Stomach (tissue), 19 donors: ENCODE measurements at places on chromosomes 12 and 14. TPM values are rescaled to one million over a fixed set of nuclear protein-coding genes. Genes with fewer than 3 reads are reported as not detected.

GRCh38 chr14:75342762-75343599 lies 64.4 kb downstream of the FOS start:
- no peak for DNase-seq

C12orf50 gene
- polyA plus RNA-seq, result not detected

GRCh38 chr12:87439990-87440827 lies 589.0 kb downstream of the C12orf50 start:
- peak; percentile 46 for DNase-seq

- peak; percentile 17 for DNase-seq
These were observed 27.4 kb upstream of the BTBD6 start for GRCh38 chr14:105220699-105221597.

DNA sequence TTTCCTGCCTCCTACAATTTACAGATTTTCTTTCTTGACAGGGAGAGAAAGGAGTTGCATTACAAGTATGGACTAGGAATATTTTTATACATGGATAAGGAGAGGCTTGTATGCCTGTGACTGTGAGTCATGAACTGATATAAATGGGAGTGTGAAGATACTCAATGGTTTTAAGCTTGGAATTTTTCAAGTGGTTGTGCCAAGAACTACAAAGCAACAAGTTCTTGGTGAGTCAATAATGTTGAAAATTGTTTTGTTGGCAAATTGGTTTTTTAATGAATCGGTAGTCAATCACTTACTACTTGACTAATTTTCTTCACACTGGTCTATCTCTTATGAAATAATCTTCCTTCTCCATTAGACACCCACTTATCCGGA lies 58.9 kb upstream of the HMGA2 start:
- DNase-seq, result no peak

DNA sequence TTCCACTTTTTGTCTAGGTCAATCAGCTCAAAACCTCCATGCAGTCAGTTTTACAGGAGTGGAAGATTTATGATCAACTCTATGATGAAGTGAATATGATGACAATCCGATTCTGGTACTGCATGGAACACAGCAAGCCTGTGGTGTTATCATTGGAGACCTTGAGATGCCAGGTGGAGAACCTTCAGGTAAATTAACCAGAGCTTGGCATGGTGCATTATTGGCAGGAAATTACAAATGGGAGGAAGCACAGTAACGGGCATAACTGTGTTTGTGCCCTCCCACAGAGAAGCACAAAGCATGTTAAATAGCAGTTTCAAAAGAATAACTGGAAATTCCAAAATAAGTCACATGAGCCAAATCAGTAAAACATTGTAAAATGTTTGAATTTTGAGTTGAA lies 135.6 kb downstream of the ESR2 start:
- no peak for DNase-seq

GUCY2C gene
- polyA plus RNA-seq, result 0.05 TPM

DNA sequence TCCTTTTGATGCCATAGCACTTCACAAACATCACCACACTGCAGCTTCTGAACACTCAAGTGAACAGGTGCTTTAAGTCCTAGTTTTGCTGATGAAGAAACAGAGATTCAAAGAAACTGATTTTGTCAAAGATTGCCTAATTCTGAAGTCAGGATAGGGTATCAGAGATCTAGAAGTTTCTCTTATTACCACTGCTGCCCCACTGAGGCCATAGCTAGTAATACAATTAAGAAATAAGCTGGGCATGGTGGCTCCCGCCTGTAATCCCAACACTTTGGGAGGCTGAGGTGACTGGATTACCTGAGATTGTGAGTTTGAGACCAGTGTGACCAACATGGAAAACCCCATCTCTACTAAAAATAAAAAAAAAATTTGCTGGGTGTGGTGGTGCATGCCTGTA lies 458.3 kb upstream of the SEL1L start:
- DNase-seq, result no peak

DNA sequence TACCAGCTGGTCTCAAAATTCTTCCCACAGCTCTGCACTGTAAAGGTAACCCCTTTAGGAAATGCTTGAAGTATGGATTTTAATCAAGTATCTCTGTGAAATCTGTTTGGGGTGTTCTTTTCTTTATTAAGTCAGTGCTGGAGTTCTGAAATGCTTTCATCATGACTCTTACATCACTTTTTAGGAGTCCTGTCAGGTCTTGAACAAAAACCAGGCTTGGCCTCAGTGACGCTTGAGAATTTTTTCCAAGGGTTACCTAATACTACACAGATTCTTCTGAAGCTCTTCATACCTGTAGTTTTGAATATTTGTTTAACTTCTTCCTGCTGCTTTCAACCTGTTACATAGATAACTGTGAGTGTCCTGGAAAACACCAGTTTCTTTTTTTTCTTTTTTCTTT lies 47.0 kb upstream of the KCNH3 start:
- no peak for DNase-seq

DNA sequence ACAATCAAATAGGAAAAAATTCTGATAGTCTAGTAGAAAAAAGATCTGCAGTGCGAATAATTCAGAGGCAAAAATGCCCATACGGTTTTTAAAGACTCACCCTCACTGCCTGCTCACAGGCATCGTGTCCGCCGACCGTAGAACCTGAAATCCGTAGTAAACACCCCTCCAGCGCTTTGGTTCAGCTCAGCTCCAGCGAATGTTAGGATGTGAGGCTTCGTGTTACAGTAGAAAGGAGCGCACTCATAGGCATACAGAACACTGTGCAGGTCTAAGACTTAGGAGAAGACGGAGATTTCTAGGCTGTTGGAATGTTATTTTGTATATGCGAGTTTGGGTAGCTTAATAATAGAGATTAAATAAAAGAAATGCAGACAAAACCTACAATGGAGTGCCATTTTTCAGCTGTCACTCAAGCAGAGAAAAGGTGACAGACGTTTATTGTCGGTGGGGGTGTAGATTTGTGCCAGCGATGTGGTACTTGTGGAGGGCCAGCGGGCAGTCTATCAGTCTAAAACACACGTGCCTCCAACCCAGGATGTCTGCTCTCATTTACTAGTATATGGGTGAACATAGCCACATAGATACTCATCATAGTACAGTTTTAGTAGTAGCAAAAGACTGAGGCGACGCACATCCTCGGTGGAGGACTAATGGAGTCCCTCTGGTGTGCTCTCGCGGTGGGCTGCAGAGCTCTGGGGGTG lies 25.7 kb downstream of the SFSWAP start:
- DNase-seq, result no peak

- no peak for DNase-seq
These were observed 9.5 kb downstream of the BATF start for GRCh38 chr14:75531660-75532317.

- DNase-seq, result no peak
These were observed 20.1 kb downstream of the ZNF84 start for GRCh38 chr12:133057446-133057845.

DNA sequence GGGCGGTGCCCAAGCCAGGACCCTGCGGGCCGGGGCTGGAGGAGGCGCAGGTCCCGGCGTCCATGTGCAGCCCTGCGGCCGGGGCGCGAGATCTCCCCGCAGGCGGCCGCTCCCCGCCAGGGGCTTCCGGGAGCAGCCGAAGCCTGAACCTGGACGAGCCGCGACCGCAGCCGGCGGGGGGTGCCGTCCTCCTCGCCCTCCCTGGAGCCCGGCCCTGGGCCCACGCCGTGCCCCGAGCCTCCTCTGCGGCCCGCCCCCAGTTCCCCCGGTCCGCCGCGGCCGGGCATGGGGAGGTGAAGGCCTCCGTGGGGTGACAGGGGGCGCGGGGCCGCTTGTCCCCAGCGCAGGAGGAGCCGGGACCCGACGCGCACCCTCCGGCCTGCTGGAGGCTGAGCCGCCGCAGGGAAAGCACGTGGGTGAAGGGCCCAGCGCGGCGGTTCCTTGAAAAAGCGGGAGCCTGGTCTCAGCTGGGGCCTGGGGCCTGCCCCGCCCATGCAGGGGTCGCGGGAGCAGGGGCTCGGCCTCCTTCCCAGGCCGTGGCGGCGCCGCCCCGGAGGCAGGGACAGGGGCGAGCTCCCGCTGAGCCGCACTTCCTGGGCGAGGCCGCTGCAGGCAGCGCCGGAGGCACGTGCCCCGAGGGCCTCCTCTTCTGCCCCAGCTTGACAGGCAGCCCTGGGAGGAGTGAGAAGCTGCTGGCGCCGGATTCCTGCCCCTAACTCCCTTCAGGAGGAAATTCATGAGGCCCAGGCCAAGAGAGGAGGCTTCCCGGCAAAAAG lies 55.6 kb upstream of the PPP2R5C start:
- peak; percentile 57 for DNase-seq
